ENCODE measurements at places on chromosomes 2 and 18.

- DNase-seq: no peak
Measured at GRCh38 chr2:38720613-38721241, 30.4 kb downstream of the SRSF7 start.

DNA sequence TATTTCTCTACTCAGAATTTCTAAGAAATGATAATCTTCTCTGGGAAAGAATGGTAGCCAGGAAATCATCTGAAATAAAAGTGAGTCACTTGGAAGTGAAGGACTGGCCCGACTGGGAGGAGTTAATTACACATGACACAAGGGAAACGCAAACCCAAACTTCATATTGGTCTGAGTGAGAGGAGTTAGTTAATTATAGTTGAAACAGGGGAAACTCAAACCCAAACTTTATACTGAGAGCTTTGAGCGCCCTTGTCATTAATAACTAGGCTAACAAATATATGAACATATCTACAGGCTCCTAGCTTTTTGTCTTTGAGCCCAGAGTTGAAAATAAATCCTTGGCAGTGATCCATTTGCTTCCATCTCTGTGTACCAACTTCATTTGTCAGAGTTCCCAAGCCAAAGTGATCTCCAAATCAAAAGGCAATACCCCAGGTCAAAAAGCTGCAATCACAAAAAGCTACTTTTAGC lies 187.8 kb upstream of the COL3A1 start:
- no peak for DNase-seq

DNA sequence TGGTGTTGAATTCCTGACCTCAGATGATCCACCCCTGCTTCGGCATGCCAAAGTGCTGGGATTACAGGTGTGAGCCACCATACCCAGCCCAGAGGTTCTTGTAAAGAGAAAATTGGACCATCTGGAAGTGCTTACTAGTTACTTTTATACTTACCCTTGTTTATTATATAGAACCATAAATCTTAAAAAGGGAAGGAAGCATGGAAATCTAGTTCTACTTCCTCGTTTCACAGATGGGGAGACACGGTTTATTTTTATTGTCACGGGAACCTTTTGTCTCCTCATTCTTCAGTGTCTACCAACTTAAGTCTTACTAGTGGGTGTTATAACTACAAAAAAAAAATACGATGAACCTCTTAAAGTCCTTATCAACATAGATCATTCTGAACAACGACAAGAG lies 45.8 kb upstream of the PDK1 start:
- DNase-seq: no peak

DNA sequence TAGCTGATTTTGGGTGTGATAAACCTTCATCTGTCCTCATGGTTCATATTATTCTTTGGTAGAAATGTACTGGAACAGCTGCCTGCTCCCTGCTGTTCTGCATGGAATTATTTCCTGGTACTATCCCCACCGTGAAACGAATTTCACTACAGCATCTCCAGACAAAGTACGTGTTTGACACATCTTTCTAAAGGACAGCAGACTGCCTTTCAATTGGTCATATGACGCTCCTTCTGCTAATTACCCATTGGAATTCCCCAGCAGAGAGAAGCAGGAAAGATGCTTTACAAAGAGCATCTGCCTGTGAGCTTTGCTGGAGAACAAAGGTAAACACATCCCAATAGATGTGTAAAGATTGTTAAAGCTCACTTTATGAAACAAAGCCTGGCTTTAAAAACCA lies 4.4 kb upstream of the RFX8 start:
- no peak for DNase-seq

- DNase-seq: no peak
Measured at GRCh38 chr18:62183578-62184195, 3.2 kb downstream of the PIGN start.

Data from substantia nigra (tissue), 51 donors.